Heart right ventricle (tissue), 16 donors: ENCODE measurements at places on chromosomes 6 and 20. TPM values are rescaled to one million over a fixed set of nuclear protein-coding genes. Genes with fewer than 3 reads are reported as not detected.
A peak's percentile ranks its signal among the peaks of the same experiment; 100 is the strongest.

DNA sequence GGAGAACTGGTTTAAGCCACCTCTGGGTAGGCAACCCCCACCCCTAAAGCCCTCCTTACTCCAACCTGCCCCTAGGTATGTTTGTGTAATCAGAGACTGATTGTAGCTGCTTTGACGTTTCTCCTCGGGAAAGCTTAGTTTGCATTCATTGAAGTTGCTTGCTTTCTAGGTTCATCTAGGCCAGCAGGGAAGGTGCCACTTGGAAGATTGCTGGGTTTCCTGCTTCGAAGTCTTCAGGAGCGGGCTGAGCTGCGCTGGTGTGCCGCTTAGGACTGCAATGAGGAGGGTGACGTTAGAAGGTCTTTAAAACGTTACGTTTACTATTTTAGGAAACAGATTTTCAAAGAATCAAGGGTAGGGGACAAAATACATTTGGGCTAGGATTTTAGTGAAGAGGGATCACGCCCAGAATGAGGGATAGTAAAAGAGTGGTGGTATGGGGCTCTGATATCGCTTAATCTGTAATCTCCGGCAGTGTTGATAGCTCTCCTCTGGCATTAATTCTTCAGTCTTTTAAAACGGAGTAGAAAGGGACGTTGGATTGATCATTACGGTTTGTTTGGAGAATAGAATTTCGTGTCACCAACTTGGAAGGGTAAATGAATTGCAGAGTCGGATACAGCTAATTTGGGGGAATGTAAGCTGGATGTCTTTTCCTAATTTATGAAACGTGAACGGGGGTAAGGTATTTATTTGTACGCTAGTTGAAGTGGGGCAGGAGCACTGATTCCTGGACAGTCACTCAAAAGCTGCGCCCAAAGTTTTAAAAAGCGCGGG is 92.6 kb upstream of the PRDM1 start:
- no peak for DNase-seq

DNA sequence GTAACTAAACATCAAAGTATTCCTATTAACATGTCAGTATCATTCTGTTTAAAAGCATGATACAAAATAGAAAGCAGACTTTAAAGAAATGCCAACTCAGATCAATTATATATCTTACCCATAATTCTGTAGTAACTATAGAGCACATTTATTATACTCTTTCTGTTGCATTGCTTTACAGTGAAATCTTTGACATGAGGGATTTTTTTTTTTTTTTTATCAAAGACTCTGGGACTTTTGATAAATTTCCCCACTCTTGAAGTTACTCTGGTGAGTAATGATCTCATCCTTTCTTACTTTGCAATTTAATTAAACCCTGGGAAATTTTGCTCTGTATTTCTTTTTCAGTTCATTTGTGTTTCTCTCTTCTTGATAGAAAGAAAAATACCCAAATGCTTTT is 17.4 kb downstream of the ADGRF4 start:
- no peak for DNase-seq

DNA sequence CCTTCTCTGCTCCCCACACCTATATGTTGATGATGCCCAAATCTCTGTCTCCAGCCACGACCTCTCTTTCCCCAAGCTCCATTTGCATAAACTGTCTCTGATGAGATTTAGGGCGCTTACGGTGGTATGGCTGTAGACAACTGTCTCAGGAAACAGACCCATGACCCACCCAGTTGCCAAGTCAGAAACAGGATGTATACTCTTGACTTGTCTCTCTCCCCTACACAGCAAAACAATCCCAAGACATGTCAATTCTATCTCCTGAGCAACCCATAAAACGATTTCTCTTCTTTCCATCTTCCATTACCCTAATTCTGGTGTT is 13.9 kb downstream of the GNL1 start:
- DNase-seq, result no peak

DNA sequence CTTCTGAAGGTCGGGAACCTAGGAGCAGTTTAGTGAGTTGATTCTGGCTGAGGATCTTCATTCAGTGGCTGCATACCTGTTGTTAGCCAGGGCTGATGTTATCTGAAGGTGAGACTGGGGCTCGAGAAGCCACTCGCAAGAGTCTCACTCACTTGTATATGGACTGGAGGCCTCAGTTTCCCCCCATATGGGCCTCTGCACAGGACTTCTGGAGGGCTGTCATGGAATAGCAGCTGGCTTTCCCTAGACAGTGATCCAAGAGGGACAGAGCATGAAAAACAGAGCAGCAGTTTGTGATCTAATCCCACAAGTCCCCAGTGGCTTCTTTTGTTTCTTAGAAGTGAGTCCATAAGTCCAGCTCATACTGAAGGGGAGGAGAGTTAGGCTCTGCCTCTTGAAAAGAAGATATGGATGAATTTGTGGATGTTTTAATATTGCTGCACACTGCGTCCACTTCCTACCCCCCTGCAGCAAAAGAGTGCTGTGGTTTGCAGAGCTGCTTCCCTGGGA is 623.4 kb downstream of the CDH26 start:
- DNase-seq, result no peak

DNA sequence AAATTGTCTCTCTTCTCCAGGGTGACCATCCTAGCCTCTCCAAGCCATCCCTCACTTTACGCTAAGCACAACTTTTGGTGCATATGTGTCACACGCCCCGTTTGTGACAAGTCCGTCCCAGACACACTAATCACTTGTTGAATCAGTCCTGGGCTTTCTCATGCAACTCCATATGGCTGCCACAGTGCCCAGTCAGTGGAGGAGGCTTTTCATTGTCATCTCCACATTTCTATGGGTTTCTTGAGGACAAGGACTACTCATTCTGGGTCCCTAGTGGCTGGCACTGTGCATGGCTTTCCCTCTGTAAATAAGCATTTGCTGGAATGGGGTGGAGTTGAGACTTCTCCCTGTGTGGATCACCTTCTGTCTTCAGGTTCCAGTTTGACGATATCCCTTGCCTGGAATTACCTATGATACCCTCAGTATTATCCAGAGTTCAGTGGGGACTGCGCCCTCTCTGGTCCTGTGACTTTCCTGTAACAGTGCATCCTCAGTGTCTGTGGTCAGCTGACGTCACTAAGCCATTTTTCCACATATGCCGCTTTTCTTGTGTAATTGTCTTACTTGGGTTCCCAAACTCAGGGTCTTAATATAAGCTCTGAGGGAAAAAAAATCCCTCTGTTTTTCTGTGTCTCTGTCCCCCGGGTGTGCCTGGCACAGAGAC is 59.8 kb upstream of the MYL9 start:
- no peak for DNase-seq

DNA sequence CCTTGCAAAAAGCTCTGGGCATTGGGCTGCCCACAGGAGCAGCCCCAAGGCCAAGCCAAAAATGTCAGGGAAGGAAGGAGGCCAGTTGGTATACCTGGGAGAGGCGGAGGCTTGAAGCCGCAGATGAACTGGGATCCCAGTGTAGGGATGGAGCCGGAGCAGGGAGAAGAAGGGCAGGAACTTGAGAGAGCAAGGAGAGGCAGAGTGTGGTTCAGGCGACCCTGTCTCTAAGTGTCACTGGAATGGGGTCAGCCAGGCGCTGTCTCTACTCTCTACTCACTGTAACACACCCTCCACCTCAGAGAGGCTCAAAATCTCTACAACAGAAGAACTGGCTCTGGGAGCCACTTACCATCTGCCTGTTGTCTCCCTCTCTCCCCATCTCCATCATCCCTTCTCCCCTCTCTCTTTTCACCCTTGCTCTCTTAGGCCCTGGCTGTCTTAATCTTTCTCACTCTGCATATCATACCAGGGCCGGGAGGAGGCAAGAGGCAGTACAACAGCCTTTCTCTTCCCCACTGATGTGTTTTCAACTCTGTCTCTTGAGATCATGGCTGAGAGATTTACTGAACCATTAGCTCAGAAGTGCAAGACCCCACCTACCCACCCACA is 93.3 kb downstream of the CRYBG1 start:
- DNase-seq, result no peak

DNA sequence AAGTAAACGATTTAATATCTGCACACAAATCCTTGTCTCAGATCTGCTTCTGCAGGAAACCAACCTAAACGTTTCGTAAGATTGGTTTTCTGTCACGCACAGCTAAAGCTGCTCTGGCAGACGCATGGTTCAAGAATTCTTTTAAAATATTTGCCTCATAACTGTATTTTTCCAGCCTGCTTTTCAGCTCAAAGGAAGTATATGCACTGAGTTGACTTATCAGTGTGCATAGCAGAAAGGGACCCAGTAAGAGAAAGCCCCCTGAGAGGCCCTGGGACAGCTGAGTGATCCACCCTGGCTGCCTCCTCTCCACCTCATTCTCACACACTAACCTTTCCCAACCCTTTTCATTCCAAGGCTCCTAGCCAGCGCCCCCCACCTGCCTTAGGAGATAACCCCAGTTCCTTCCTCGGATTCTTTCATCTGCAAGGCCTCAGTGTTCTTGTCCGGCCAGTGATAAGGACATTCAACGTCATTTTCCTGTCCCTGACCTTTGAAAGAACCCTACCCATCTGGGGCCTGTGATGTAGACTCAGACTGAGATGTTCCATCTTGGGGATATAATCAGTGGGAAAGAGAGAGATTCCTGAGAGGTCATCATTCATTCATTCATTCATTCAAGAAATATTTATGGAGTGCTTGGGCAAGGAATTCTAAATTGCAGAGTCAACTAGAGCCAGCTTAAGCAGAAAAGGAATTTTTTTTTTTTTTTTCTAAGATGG is 22.4 kb upstream of the SLC9A8 start:
- peak; percentile 40 for DNase-seq

GRCh38 chr6:152078001-152078400 is 270.5 kb downstream of the ESR1 start:
- no peak for DNase-seq

Gene SLC2A4RG
- polyA plus RNA-seq, result 114 TPM

Gene PRR18
- 0.03 TPM for polyA plus RNA-seq

Gene DACT2
- 0.38 TPM for polyA plus RNA-seq

Gene TNF
- polyA plus RNA-seq, result 0.16 TPM
